ENCODE measurements at places on chromosomes 16 and 17.
A peak's percentile ranks its signal among the peaks of the same experiment; 100 is the strongest.

DNA sequence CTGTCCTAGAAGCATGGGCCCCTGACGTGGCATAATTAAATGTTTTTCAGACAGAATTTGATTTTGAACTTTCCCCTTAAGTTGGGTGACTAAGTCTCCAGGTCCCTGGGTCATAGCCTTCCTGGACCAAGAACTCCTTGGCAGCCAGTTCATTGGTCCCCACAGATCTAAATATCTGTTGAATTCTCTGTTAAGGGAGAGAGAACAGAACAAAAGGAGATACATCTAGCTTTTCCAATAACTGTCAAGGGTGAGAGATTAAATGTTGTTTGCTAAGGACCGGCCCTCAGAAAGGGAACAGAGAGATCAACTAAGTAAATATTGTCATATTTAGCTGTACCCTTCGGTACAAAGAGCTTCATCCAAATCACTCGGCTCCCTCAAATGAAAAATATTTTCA, 78.2 kb upstream of the NOL11 start:
- no peak for DNase-seq

DNA sequence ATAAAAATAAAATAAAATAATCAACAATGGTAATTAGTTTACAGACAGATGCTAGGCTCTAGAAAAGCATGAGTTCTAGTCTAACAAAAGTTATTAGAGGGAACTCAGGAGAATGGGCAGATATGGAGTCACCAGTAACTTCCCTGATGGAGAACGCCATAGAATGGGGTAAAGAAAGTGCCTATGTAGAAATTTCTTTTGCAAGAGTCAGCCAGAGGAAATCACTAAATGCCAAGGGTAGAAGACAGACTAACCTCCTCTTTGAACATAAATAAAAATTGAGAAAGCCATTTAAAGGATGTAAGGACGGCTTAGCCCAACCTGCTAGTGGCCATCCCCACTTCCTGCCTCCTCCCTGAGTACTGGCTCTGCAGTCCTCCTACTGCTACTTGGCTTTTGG, 141.6 kb downstream of the VPS53 start:
- no peak for DNase-seq

- DNase-seq, result no peak
Observed at GRCh38 chr17:30187573-30187972, 47.9 kb downstream of the SLC6A4 start.

- DNase-seq, result no peak
Observed at GRCh38 chr17:66044083-66044482, 147.8 kb downstream of the CEP112 start.

- no peak for DNase-seq
Observed at GRCh38 chr17:76716146-76716838, 5.5 kb upstream of the MXRA7 start.

DNA sequence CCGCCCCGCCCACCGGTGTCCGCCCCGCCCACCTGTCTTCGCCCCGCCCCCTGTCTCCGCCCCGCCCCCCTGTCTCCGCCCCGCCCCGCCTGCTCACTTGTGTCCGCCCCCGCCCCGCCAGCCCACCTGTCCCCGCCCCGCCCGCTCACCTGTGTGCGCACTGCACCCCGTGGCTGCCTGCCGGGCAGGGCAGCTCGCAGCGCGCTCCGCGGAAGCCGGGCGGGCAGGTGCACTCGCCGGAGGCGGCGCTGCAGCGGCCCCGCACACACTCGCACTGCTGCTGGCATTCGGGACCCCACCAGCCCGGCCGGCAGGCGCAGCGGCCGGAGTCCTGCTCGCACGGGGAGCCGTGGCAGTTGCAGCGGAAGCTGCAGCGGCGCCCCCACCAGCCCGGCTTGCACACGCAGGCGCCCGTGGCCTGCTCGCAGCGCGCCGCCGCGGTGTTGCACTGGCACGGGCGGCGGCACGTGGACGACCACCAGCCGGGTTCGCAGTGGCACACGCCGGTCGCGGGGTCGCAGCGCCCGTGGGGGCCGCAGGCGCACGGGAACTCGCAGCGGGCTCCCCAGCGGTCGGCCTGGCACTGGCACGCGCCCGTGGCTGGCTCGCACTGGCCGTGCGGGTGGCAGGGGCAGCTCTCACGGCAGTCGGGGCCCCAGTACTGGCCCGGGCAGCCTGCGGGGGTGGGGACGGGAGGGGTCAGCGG, 2.1 kb downstream of the SCARF1 start:
- no peak for DNase-seq

DNA sequence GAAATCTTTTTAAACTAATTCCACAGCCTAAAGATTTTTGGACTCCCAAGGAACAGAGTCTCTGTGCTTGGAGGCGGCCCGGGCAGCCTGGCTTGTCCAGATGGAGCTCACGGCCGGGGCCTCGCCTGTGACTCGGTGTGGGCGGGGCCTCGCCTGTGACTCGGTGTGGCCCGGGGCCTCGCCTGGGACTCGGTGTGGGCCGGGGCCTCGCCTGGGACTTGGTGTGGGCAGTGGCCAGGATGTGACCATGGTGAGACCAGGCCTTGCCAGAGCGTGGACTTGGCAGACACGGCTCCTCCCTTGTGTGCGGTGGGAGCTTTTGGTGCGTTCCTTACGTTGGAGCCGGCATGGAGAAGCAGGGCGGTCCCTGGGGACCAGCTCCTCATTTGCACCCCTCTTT, 92.3 kb downstream of the METRNL start:
- DNase-seq, result peak; percentile 51

DNA sequence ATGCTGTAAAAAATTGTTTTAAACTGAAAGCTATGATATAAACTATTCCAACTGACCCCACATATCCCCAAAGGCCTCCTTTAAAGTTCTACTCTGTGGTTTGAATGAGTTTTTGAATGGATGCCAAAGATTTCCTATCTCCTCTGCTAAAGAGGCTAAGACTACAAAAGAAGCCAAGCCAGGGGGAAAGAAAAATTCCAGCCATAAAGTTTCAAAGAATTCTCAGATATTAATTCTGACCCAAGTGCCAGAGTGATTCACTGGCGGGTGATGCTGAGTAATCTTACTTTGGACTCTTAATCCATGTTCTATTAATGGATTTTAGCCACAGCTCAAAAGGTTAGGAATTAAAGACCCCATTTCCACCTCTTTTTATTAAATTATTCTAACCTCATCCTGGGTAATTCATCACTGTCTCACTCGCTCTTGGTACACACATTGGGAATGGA, 60.7 kb downstream of the HS3ST3A1 start:
- no peak for DNase-seq

- DNase-seq, result no peak
Observed at GRCh38 chr17:63311416-63311937, 134.6 kb downstream of the CYB561 start.

- DNase-seq, result no peak
Observed at GRCh38 chr17:21474815-21475214, 98.7 kb downstream of the KCNJ12 start.

DNA sequence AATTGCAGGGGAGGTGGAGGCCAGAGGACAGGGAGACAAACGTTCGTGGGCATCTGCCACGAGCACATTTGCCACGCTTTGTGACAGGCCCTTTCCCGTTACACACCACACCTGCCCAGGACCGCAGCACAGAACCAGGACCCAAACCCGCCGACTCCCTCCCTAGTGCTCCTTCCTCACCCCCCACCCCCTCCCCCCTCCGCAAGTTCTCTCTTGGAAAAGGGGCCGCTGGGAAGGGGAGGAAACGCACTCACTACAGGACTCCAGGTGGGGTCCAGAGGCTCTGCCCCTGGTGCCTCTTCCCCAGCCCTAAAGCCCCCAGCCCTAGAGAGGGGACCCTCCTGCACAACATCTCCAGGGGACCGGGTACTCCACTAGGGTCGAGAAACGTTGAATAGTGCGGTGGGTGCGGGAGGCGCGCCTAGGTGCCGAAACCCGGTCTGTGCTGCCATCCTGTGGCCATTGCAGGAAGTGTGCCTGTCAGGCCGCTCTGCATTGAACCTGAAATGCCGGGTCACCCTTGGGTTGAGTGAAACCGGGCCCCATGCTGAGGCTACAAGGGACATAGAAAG, 21.9 kb upstream of the EIF1 start:
- no peak for DNase-seq

GRCh38 chr17:57834146-57834741, 15.6 kb downstream of the MRPS23 start:
- DNase-seq, result no peak

GRCh38 chr17:73214008-73214407, 21.2 kb downstream of the COG1 start:
- no peak for DNase-seq

DNA sequence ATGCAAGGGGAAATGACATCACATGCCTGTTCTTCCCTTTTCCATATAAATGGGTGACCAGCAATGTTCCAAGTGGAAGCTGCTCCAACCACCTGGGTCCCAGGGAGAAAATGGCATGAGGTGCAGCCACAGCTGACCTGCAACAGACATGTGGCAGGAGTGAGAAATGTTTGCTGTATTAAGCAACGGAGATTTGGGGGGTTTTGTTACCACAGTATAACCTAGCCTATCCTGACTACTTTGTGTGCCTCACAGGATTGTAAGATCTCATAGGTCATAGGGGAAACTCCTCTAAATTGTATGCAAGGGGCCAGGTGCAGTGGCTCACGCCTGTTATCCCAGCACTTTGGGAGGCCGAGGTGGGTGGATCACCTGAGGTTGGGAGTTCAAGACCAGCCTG, 12.0 kb downstream of the CDIPT start:
- no peak for DNase-seq

DNA sequence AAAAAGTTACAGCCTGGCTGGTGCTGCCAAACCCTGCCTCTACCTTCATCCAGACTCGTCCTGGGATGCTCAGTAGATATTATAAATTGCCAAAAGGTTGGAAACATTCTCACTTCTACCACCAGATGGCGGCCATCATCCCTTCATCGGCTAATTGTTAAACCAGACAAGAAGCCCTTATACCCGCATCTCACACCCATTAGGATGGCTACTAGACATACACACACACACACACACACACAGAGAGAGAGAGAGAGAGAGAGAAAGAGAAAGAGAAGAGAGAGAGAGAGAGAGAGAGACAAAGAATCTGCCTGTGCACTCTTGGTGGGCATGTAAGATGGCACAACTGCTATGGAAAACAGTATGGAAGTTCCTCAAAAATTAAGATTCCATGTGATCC, 15.0 kb upstream of the SCIMP start:
- DNase-seq, result no peak

DNA sequence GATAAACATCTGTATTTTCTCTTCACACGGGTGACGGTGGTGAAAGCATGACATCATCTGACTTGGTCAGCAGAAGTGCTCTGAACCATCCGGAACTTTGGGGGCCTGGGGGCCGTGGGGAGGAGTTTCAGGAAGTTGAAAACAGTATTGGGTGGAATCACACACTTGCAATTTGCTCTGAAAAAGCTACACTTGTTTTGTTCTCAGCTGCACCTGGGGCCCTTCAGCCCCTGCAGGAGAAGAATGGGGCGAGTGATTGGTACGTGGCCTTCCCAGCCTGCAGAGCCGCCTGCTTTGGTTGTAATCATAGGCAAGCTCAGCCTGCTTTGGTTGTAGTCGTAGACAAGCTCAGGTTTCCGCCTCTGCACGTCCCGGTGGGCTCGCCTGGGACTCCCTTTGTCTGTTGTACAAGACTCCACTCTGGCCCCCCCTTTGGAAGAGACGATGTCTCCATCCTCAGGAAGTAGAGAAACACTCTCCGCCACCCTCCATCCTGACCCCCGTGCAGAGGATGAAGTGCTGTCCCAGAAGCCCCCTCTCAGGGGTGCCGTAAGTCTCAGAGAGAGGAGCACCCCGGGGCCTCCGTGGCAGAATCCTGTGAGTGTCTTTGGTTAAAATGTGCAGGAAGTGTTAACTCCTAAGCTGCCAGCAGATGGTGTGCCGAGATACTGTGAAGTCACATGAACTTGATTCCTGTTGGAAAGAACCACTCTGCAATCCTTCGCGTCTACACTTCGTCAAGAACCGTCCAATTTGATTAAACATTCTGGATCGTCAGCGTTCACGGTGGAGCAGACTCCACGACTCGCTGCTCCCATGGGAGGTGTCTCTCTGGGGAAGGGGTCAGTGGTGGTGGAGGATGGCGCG, 5.4 kb downstream of the BANP start:
- DNase-seq, result no peak

- DNase-seq, result no peak
Observed at GRCh38 chr17:79659376-79659775, 48.5 kb upstream of the RBFOX3 start.

- DNase-seq, result no peak
Observed at GRCh38 chr16:71846431-71846830, 655 bp downstream of the ATXN1L start.

DNA sequence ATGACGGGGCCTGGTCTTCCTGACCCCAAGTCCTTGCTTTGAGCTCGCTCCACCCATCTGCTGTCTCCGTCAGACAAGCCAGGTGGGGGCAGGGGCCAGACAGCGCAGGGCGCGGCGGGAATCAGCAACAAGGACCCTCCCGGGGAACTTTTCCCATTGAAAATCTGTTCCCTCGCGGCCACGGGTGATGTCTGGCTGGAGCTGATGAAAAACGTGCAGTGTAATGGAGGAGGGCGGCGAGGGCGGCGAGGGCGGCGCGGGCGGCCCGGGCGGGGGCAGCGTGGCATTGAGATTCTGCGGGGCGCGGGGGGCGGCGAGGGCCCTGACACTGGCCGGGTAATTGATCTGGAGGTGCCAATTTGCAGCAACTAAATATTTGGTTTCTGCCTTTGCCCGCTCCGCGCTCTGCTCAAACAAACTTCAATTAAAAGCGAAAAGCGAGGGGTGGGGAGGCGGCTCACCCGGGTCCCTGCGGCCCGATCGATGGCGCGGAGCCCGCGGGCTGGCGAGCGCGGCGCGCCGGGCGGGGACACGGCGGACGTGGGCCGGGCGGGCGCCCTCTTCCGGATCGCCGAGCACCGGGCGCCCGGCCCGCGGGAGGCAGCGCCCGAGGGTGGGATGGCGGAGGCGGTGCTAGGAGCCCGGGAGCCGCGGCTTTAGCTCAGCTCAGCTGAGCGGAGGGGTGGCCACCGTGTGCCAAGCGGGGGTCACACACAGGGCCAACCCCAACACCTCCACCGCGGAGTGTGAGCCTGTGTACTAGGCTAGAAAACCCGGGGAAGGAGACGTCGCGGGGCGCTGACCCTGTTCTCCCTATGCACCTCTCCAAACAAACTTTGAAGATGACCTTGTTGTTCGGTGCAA, 32.4 kb downstream of the DCAKD start:
- no peak for DNase-seq

DNA sequence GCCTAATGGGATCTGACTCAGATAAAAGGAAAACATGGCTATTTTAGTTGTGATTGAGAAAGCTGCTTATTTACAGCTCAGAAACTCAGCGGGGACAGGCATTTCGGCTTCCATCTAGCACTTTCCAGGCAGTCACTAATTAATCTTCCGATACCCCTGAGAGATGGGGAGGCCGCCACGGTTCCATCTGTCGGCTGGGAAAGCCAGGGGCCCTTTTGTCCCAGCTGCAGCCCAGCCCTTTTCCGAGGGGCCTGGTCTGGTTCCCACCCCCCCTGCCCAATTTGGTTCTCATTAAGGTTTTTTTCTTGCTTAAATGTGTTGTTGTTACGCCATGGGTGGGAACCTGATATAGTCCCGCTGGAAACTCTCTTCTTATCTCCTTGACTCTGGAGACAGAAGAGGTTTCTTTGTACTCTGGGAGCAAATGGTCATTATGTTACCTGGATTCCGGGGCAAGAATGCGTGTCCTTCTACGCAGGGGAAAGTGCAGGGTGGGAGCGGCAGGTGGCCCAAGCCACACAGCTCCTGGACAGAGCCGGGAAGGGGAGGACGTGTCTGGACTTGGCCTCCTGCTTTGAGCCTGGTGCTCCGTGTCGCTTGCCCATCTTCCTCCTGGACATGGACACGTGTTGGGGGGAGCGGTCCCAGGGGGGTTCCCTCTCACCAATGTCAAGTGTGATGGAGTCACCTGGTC, 50.9 kb upstream of the GSE1 start:
- no peak for DNase-seq

Data from chondrocyte (in vitro differentiated cells).